AG10803 (cell line): ENCODE measurements at places on chromosomes 5 and 9.

GRCh38 chr9:71058660-71059059, 62.8 kb downstream of the TRPM3 start:
- DNase-seq = no peak

DNA sequence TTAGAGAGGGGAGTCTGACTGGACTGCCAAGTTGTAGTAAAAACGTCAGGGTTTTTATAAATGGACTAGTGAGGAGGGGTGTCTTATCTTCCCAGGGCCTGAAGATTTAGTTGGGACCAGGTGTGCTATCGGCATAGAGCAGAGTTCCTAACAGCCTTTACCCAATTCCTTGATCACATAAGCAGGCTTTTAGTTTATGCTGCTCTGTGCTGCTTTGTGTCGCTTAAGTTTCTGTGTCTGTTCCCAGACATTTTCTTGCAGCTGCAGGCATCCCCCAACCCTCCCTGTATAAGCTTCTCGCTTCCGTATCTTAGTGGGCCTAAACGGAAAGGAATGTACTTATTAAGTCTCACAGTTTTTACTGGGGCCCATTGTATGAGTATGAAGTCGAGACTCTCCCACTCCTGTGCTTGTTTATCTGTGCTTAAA, 2.6 kb upstream of the SMC5 start:
- peak; percentile 72 for DNase-seq

- no peak for DNase-seq
Measured at GRCh38 chr9:3939820-3940219, 360.0 kb downstream of the GLIS3 start.

DNA sequence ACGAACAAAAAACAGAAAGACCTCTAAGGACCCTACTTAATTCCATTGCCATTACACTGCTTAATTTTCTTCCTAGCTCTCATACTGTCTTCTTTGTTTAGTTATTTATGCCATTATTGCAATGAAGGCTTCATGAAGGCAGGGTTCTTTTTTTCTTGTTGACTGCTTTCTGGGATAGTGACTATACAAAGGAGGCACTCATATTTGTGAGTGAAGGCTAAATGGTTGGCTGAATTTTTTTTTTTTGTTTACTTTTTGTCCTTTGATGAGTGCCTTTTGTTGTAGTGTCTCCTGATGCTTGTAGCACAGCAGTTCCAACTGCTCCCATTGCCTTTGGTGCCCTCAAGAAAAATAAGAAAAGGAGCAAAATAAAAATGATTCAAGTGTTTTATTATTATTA, 17.8 kb downstream of the CTNNA1 start:
- DNase-seq = no peak

DNA sequence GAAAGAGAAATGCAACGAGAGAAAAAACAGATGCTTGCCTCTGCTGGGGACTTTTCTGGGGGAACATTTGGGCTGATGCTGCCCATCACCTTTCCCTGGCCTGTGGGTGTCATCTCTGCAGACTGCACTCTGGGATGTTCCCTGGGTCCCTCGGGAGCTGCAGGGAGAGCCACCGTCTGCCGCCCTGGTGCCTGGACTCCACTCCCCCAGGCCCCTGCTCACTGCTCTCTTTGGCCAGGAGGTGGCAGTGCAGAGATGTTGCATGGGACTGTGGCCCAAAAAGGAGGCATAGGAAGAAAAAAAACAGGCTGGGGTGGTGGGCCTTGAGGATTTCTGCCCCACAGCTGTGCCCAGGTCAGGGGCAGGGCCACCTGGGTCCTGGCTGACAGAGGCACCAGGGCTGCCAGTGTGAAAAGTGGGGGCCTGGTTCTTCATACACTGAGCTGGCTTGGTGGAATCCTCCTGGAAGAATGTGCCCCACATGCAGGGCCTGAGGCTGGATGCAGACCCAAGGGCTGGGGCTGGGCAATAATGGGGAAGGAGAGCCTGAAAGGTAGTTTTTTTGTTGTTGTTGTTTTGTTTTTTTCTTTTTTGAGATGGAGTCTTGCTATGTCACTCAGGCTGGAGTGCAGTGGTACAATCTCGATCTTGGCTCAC, 353.6 kb downstream of the SLIT3 start:
- DNase-seq = peak; percentile 40

GRCh38 chr9:94861589-94862272, 135.2 kb downstream of the AOPEP start:
- peak; percentile 92 for DNase-seq

DNA sequence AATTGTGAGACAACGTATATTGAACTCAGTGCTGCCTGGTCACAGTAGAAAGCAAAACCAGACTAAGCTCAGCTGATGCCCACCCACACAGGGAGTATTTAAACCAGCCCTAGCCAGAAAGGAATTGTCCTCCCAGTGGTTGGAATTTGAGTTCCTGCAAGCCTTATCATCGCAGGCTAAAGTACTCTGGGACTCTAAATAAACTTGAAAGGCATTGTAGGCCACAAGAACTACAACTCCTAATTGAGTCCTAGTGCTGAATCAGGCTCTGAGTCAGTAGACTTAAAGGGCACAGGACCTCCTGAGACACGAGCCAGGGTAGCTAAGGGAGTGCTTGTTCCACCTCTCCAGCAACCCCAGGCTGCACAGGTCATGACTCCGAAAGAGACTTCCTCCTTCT, 171.4 kb downstream of the MCTP1 start:
- peak; percentile 25 for DNase-seq

GRCh38 chr5:31396611-31397295, 135.1 kb downstream of the DROSHA start:
- DNase-seq = no peak

GRCh38 chr5:151258201-151258611, 5.2 kb downstream of the GM2A start:
- DNase-seq = no peak

DNA sequence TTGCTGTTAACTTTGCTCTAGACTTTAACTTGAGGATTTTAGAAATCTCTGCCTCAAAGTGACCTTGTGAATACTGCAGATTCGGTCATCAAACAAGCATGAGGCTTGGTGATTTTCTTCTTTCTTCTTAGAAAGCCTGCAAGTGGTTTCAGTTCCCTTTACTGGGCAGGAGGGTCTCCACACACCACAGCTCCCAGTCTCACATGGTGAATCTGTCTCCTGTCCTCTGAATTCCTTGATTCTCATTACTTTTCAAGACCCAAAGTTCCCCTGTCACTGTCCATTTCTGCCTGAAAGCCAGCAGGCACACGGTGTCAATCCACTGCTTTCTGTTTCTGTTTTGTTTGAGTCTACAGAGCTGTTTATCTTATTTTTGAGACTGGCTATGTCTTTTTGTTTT, 14.1 kb downstream of the HSPB3 start:
- DNase-seq = peak; percentile 22

DNA sequence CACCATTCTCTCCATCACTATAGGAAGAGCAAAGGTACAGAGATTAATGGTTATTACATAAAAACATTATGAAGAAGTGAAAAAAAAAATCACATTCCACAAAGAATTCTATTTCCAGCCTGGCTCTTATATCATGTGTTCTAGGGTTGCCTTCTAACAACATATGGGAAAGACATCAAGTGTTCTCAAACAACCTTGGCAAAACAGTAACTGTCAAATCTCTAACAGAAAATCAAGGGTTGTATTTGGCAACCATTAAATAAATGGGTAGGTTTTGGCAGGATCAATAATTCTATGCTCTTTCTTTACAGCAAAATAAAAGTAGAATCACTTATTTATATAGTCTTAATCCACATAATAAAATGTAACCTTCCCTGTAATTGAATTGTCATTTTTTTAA, 728.9 kb downstream of the MAT2B start:
- DNase-seq = no peak

GRCh38 chr9:14748373-14748772, 25.8 kb upstream of the CER1 start:
- DNase-seq = no peak

GRCh38 chr5:68548959-68549676, 333.6 kb downstream of the PIK3R1 start:
- peak; percentile 42 for DNase-seq

DNA sequence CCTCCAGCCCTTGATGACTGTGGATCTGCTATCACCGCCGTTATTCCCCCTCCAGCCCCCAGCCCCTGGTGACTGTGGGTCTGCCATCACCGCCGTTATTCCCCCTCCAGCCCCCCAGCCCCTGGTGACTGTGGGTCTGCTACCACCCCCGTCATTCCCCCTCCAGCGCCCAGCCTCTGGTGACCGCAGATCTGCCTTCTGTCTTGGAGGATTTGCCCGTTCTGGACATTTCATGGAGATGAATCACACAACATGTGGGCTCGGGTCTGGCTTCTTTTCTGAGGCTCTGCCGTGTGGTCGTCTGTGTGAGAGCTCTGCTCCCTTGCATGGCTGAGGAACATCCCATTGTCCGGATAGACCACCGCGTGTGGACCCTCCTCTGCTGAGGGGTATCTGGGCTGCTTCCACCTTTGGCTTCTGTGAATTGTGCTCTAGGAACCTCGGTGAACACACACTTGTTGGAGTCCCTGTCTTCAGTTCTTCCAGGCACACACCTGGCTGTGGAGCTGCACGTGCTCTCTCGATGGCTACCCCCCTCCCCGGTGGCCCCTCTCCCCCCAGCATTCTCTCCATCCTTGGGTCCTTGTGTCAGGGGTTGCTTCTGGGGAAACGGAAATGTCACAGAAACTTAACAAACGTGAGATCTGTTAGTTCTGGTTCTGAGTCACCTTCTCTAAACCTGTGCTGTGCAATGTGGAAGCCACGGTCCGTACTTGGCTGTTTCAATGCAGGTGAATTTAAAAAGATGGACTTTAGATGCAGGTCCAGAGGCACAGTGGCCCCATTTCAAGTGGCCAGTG, 105.3 kb upstream of the COL5A1 start:
- DNase-seq = peak; percentile 83

- DNase-seq = no peak
Measured at GRCh38 chr5:57009811-57010210, 57.9 kb upstream of the MIER3 start.

GRCh38 chr5:107875833-107876232, 205.1 kb upstream of the EFNA5 start:
- peak; percentile 92 for DNase-seq

DNA sequence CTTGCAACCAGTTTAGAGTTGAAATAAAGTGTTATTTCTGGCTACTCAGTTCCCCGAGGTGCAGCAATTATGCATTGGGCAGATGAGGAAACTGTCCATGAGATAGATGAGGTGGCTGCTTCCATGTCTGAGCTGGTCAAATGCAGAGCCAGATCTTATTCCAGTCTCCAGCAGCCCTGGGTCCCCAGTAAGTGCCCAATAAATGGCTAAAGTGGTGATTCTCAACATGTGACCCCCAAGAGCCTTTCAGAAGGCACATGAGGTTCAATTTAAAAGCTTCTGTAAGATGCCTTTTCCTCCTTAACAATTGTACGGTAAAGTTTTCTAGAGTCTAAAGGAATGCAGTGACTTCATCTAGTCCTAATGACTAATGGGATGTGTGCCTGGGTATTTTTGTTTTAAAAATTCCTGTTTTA, 17.5 kb downstream of the ATOX1 start:
- DNase-seq = peak; percentile 83

DNA sequence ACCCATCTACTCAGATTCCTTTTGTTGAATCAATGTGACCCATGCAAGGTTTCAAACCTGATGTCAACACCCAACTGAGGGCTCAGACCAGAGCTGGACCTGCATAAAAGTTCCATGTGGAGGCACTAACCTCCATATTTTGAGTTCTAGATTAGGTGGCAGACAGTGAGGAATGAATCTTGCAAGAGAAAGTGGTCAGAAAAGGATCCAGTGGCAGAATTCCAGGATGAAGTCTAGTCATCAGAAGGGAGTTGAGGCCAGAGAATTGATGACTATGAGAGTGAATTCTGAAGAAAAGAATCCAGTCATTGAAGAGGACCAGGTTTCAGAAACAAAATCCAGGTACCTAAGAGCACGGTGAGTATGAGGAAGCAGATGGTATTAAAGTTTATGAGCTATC, 205.1 kb upstream of the RGMB start:
- peak; percentile 57 for DNase-seq

GRCh38 chr5:13303445-13303844, 641.0 kb downstream of the DNAH5 start:
- DNase-seq = no peak

- peak; percentile 10 for DNase-seq
Measured at GRCh38 chr5:39005566-39006232, 68.5 kb downstream of the RICTOR start.

- no peak for DNase-seq
Measured at GRCh38 chr5:109718216-109718615, 28.5 kb downstream of the MAN2A1 start.

- DNase-seq = no peak
Measured at GRCh38 chr9:110971234-110971633, 67.0 kb downstream of the LPAR1 start.

- no peak for DNase-seq
Measured at GRCh38 chr9:109789971-109790370, 10.0 kb downstream of the PALM2AKAP2 start.

DNA sequence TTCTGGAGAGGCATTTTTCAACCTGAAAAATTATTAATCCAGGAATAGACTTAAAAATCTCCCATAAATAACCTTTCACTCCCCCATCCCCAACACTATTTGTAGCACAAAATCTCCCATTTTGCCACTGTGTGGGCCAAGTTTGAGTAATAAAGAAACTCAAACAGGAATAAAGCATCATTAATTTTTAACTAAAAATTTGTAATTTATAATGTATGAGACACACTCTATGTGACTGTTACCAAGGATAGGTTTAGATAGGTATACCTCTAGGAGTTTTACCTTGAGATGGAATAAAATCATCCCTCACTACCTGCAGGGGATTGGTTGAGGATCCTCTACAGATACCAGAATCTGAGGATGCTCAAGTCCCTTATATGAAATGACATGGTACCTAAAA, 30.1 kb downstream of the CHD1 start:
- no peak for DNase-seq

- DNase-seq = peak; percentile 7
Measured at GRCh38 chr9:77546376-77546950, 101.7 kb downstream of the GNA14 start.

DNA sequence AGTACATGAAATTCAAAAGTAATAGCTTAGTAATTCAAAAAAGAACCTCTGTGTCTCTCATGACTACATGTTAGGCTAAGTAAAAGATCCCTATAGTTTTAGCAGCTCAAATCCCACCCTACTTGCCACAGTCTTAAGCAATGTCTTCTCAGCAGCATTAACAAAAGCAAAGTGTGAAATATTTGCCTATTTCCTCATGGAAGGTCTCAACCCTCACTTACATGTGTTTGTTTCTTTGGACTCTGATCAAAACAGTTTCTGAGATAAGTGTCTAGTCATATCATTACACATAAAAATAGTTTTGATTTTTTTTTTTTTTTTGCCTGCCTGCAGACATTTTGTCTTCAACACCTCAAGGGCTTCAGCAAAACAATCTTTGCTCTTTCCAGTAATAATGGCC, 310.5 kb downstream of the CETN3 start:
- DNase-seq = no peak

DNA sequence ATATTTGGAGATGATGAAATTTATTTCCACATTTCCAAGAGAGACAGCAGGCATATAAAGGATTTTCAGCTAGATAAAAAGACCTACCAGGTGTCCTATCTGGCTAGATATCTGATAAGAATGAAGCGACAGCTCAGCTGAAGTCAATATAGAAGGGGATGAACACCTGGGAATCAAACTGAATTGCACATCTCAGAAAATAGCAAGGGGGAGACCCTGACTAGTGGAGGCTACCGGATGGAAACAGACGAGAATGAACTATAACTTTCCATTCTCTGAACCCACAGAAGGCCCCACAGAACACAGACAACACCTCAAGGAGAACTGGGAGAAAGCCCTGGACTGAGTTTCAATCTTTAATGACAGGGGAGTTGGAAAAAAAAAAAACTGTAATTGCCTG, 51.1 kb downstream of the CPLANE1 start:
- DNase-seq = no peak

- no peak for DNase-seq
Measured at GRCh38 chr5:133866903-133867245, 101.6 kb downstream of the C5orf15 start.

- DNase-seq = no peak
Measured at GRCh38 chr9:130981756-130982137, 27.2 kb upstream of the LAMC3 start.
